ENCODE measurements at places on chromosomes 13 and 19.
A peak's percentile ranks its signal among the peaks of the same experiment; 100 is the strongest.

GRCh38 chr13:26382366-26382765, 128.4 kb downstream of the CDK8 start:
- no peak for DNase-seq

DNA sequence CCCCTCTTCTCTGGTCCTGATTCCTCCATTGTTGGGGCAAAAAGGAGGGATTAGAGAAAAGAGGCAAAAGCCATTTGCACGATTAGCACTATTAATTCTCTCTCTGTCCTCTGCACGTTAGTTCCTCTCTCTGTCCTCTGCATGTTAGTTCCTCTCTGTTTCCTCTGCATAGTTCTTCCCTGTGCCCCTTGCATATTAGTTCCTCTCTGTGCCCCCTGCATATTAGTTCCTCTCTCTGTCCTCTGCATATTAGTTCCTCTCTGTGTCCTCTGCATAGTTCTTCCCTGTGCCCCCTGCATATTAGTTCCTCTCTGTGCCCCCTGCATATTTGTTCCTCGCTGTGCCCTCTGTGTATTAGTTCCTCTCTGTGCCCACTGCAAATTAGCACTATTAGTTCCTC, 847.2 kb upstream of the GPC6 start:
- DNase-seq, result no peak

DNA sequence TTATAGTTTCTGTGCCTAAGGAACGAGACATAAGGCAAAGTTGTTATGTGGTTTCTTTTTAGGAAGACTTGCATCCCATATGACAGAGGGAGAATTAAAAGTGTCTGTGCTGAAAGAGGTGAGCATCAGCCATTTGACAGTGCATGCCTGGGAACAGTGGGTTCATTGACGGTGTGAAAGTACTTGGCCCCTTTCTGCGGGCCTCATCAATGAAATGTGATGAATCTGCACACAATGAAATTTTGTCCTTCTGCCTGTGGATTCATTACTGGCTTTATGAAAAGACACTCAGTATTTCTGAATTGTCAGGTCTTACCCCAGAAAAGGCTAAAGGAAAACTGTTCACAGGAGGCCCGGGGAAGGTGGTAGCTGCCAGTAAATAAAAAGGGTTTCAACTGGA, 295.8 kb downstream of the FOXO1 start:
- DNase-seq, result no peak

GRCh38 chr19:16146112-16146511, 2.6 kb downstream of the HSH2D start:
- no peak for DNase-seq

DNA sequence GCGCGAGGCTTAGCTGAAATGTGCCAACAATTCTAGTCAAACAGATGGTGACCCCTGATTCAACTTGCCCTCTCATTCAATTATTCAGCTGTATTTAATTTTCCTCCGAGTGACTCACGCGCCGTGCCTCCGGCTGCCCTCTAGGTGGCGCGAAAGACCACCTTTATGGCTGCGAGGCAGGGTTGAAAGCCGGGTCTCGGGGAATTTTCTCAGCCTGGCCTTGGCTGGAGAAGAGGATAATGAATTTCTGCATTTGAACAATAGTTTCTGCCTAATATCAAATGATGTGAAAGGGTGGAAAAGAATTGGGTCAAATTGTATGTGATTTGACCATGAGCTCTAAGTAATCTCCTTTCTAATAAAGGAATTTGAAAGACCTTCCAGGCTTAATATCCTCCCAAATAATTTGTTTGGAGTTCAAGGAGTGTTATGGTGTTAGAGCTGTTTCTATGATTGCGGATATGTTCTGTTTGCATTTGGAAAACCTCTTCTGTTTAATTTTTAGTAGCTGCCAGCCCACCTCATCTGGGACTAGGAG, 310.9 kb downstream of the ZNF536 start:
- peak; percentile 32 for DNase-seq

- no peak for DNase-seq
Observed at GRCh38 chr19:38615007-38615581, 2.7 kb downstream of the MAP4K1 start.

DNA sequence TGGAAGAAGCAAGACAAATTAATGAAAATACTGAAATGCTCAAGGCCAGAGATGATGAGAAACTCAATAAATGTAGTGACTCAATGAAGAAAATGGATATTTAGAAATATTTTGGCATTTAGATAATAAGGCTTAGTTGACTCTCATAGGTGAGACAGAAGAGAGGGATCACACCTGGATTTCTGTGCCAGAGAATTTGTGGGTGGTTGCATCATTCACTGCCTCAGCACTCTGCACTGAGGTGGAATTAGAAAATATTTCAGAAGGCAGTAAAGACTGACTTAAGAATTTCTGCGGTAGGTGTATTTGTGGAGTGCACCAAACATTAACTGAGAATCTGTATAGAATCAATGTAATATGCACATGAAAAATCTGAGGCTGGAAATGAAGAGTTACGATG, 848.3 kb upstream of the PCDH9 start:
- no peak for DNase-seq

- peak; percentile 55 for DNase-seq
Observed at GRCh38 chr13:32164622-32165268, 133.2 kb downstream of the FRY start.

GRCh38 chr19:3268326-3268725, 43.9 kb downstream of the CELF5 start:
- DNase-seq, result no peak

DNA sequence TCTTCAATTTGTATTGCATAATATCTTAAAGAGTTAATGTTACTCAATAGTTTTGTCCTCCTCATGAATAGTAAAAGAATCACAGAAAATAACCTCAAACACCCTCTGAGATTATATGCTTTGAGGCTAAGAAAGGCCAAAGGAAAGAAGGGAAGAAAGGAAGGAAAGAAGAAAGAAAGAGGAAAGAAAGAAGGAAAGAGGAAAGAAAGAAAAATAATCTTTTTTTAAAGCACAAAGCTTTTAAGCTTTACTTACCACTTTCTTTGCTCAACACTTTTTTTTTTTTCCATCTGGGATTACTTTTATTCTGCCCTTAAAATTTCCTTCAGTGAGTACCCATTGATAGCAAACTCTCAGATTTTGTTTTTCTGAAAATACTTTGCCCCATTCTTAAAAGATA, 369.1 kb downstream of the FGF9 start:
- no peak for DNase-seq

- no peak for DNase-seq
Observed at GRCh38 chr13:40519637-40520036, 146.8 kb downstream of the FOXO1 start.

GRCh38 chr13:30831515-30831914, 74.6 kb upstream of the MEDAG start:
- DNase-seq, result no peak

DNA sequence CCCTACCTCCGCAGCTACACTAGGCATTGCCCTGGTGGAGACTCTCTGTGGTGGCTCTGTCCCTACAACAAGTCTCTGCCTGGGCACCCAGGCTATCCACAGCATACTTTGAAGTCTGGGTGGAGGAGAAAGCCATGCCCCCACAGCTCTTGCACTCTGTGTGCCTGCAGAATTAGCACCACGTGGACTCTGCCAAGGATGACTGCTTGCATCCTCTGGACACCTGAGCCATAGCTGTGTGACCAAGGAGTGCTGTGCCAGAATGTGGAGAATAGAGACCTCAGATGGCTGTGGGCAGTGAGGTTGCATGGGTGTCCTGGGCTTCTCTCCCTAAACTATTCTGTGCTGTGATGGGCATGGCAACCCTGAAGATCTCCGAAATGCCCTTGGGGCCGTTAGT, 21.2 kb upstream of the MCF2L start:
- no peak for DNase-seq

DNA sequence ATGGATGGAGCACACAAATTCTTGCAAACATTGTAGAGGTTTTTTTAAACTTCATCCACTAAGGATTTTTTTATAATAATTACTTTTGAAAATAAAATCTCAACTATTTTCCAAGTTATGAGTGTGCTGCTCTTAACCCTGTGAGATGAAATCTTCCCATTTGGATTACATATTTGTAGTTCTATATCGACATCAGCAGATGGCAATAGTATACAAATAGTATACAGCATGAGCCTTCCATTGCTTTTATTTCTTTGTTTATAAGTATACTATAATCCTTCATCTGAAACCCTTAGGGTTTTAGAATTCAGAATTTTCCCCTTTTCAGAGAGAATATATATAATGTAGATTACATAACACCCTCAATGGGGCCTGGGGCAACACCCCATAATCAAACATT, 70.5 kb downstream of the GJA3 start:
- no peak for DNase-seq

GRCh38 chr13:98856983-98857382, 104.5 kb upstream of the SLC15A1 start:
- no peak for DNase-seq

DNA sequence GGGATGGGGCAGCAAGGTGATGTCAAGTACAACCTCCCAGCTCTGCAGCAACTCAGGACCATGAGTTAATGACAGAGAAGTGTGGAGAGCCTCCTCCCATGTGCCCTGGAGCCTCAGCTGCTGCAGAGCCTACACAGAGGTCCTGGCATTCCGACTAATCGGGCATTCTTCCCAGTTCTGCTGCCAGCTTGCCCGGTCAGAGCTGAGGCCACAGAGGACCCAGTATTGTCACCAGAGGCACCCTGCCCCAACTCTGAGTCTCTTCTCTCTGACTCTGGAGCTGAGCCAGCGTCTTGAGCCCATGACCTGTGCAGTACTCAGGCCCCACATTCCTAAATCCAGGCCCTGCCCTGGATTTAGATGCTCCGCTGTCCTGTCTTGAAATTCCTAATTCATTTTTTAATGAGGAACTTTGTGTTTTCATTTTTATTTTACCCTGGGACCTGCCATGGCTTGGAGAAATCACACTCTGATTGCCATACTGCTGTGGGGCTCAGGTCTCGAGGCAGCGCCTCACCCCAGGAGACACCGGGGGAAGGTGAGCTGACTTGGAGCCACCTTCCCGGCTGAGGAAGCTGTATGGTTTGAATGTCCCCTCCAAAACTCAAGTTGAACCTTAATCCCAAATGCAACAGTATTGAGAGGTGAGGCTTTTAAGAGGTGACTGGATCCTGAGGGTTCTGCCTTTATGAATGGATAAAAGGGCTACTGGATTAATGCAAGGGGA, 144.9 kb upstream of the ZNF507 start:
- no peak for DNase-seq

DNA sequence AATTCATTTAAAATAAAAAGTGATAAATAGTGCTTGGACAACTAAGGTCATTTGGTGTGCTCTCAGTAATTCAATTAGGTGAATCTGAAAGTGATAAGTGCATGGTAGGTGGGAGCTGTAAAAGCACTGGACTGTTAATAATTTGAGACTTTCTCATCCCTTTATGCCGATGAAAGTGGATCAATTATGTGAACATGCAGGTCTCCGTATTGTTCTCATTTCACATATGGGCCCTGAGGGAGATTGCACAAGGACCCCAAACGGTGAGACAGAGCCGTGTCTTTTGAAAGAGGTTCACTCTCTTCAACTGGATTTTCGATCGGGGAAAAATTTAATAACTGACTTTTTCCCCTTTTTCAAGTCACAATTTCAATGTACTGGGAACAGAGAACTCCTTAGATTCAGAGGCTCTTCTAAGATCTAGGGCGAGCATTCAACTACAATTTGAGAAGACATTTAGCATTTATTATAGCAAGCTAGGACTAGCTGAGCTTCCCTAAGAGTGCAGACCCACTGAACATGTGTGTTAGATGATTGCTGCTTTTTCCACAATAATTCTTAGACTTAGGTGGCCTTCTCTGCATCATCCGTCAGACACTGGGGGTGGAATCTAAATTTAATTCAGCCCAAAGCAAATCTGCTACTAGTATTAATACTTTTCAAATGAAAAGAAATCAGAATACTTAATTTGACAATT, 347.6 kb downstream of the OXGR1 start:
- no peak for DNase-seq

DNA sequence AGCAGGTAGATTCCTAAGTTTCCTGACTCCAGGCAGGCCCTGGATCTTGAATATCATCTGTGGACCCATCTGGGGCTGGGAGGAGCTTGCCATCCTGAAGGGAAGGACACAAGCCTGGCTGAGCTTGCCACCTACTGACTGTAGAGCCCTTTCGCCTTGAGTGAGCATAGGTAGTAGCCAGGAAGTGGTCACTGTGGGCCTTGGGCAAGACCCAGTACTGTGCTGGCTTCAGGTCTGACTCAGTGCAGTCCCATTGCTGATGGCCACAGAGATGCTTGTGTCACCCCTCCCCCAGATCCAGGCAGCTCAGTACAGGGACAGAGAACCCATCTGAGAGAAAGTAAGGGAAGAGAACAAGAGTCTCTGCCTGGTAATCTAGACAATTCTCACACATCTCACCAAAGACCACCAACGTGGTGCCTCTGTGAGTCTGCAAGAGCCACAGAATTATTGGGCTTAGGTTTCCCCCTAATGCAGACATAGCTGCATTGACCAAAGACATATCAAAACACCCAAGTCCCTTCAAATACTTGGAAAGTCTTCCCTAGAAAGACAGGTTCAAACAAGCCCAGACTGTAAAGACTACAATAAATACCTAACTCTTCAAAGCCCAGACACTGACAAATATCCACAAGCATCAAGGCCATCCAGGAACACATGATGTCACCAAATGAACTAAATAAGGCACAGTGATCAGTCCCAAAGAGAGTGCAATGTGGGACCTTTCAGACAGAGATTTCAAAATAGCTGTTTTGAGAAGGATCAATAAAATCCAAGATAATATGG, 108.2 kb upstream of the WASF3 start:
- no peak for DNase-seq

- DNase-seq, result no peak
Observed at GRCh38 chr19:30722186-30722585, 350.0 kb downstream of the ZNF536 start.

GRCh38 chr13:110150384-110151101, 156.4 kb downstream of the COL4A1 start:
- no peak for DNase-seq

GRCh38 chr19:2645826-2646225, 56.7 kb downstream of the GNG7 start:
- DNase-seq, result no peak

DNA sequence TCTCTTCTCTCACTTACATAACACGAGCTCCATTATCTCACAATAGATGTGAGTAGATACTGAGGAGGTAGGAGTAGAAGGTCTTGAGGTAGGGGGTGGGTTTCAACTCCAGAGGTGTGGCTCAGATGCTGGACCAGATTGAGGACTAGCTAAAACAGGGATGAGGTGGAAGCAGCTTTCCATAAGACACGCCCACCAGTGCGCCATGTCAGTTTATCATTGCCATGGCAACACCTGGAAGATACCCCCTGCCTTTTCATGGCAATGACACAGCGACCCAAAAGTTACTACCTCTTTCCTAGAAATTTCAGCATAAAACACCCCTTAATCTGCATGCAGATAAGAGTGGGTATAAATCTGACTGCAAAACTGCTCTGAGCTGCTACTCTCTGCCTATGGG, 44.1 kb downstream of the KCTD15 start:
- no peak for DNase-seq

Measured in T-helper 2 cell (primary cell).